ENCODE measurements at places on chromosomes 16 and 17.
A peak's percentile ranks its signal among the peaks of the same experiment; 100 is the strongest.

GRCh38 chr16:57479205-57479975, 6.9 kb downstream of the DOK4 start:
- no peak for DNase-seq

GRCh38 chr17:50587571-50587970, 27.1 kb downstream of the CACNA1G start:
- DNase-seq = no peak

- peak; percentile 71 for DNase-seq
These were observed 28.2 kb upstream of the ZC3H18 start for GRCh38 chr16:88541831-88542616.

- DNase-seq = no peak
These were observed 5.8 kb upstream of the FASN start for GRCh38 chr17:82103553-82104451.

DNA sequence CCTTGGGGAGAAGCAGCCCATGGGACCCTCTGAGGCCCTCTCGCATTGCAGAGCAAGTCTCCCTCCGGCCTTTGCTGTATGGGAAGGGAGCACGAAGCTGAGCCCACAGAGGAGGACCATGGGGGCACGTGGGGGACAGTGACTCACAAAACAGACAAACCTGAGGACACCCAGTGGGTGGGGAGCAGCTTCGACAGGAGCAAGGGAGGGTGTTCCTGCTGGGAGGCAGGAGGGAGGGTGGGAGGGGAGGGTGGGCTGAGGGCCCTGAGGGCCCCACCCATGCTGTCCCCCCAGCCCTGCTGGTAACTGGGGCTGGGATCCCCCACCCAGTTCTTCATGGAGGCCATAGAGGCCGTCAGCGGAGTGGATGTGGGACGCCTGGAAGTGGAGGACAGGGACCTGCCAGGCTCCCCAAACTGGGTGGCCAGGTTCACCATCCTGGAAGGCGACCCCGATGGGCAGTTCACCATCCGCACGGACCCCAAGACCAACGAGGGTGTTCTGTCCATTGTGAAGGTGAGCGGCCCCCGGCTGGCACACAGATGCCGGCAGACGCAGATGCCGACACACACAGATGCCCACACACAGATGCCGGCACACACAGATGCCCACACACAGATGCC, 12.5 kb downstream of the SLC22A31 start:
- DNase-seq = no peak

GRCh38 chr16:87837627-87838289, 31.5 kb downstream of the SLC7A5 start:
- DNase-seq = no peak

DNA sequence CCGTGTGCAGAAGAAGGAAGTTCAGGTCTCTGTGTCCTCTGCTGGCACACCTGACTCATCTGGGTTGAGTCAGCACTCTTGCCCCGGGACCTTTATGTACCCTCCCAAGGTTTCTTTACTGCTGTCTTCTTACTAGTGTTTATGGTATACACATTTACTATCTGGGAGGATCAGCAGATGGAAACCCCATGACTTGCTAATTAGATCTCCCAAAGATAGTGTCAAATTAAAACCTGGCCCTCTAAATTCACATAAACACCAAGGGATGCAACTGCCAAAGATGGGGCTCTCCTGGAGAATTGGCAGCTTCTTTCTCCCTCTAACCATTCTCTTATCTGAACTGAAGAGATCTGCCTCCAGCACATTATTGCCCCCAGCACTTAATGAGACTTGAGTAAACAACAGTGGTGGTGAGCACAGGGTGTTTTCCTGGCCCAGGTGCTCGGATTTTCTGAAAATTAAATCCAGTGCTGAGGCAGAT, 718.1 kb upstream of the SOX9 start:
- DNase-seq = no peak

- no peak for DNase-seq
These were observed 68.6 kb downstream of the CCDC182 start for GRCh38 chr17:57676543-57676942.

GRCh38 chr17:4038076-4038475, 73.8 kb upstream of the ATP2A3 start:
- no peak for DNase-seq

DNA sequence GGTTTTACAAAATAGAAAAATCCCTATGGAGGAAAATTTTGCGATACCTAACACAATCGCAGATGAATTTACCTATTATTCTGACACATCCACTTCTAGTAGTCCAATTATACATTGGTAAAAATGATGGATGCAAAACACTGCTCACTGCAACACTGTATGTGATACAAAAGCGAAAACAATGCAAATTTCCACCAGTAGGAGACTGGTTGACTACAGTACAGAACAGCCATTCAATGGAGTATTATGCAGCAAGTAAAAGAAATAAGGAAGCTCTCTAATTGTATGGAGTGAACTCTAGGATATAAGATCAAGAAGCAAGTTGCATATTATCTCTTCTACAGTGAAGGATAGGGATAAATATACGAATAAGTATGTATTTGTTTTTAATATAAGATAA, 48.5 kb downstream of the SETD6 start:
- DNase-seq = no peak

DNA sequence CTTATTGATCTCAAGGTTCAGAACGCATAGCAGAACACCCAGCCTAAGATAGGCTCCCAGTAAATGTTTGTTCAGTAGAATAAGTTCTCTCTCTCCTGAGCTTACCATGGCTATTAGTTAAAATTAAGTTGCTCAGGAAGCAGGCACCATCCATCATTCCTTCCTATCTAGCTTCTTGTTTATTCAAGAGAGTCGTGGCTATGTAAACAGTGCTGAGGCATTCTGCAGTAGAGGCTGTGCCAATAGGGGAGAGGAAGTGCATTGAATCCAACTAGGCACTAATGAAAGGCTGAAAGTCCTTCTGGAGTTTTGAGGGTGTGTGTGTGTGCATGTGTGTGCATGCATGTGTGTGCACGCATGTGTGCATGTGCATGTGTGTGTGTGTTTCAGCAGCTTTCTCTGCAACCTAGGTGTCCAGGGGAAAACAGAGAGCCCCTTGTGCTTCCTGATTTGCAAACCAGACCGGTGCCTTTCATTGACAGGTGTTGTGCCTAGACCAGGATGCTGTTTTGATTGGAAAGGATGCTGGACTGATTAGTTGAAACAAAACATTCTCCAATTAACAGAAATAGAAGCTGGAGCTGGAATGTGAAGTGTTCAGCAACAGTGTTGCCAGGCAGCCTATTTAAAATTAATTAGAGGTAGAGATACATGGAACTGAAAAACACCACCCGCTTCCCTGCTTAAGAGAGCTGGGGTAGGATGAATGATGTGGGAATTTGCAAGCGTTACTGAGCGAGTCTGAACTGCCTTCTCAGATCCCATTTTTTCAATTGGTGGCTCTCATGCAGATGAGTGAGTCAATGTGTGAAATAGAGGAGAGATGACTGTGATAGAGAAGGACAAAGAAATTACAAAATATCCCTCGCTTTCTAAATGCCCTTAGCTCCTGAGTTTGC, 103.3 kb upstream of the CLEC3A start:
- no peak for DNase-seq

DNA sequence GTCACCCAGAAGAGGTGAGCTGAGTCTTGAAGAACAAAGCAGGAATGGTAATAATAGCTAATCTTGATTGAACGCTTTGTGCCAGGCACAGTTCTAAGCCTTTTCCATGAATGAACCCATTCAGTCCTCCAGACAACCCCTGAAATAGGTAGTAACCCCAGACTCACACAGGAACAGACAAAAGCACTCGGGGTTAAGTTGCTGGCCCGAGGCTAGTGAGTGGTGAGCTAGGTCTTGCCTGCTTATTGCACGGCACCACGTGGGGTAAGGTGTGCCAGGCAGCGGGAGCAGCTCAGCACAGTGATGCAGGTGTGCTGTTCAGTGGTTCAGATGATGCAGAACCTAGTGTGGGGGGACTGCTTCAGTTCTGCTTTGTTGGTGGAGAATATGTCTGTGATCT, 181.6 kb downstream of the RAB11FIP4 start:
- DNase-seq = no peak

DNA sequence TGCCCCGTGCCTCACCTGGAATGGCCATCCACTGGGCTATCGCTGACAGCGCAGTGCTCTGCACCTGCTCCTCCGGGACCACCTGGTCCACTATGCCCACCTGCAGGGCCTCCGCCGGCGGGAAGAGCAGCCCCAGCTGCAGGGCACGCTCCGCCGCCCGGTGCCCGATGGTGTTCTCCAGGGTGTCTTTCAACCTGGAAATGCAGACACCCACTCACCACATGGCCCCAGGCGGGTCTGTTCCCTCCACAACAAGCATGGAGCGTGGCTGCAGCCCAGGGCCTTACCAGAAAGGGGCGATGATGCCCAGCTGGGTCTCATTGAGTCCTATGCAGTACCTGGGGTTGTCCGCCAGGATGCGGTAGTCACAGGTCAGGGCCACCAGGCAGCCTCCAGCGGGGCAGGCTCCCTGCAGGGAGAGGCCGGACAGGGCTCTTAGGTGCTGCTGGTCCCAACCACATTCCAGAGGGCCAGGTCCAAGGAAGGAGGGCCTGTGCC, 6.8 kb downstream of the DNASE1L2 start:
- DNase-seq = no peak

DNA sequence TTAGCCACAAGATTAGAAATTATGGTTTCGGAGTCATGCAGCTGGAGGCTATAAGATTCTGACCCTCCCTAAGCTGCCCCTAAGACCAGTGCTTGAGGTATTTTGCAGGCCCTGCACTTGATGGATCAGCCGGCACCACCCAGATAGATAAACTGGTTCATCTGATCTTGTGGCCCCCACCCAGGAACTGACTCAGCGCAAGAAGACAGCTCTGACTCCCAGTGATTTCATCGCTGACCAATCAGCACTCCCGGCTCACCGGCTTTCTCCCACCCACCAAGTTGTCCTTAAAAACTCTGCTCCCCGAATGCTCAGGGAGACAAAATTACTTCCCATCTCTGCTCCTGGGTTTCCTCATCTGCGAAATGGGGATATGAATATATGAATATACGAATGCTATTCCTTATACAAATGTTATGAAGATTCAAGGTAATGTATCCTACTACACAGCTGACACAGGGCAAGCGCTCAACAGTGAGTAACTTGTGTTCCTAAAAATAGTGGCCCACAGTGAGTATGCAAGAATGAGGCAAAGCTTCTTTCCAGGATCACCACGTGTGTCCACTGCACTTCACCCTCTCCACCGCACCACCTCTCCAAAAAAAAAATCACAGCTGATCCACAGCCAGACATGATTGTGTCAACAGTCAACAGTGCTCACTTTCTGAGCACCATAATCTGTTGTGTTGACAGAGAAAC, 33.3 kb upstream of the C16orf82 start:
- no peak for DNase-seq

- no peak for DNase-seq
These were observed 57.4 kb downstream of the PLCG2 start for GRCh38 chr16:81836279-81837054.

- DNase-seq = no peak
These were observed 133.1 kb downstream of the SPECC1 start for GRCh38 chr17:20142268-20142667.

GRCh38 chr16:74836111-74836671, 61.6 kb upstream of the FA2H start:
- no peak for DNase-seq

All from cerebellar nuclear complex (tissue), 1 donor.